ENCODE measurements at places on chromosomes 2 and 18. TPM values are rescaled to one million over a fixed set of nuclear protein-coding genes. Genes with fewer than 3 reads are reported as not detected.

The PMS1 gene
- total RNA-seq: 7.9 TPM

The LIMS4 gene
- total RNA-seq: 0.88 TPM

The NEB gene
- 0.34 TPM for total RNA-seq

The ABHD3 gene
- 26.4 TPM for total RNA-seq

The ABCB11 gene
- total RNA-seq: not detected

The LHCGR gene
- total RNA-seq: not detected

The ZNF521 gene
- not detected for total RNA-seq

The PMAIP1 gene
- 14.9 TPM for total RNA-seq

The FHL2 gene
- 81.4 TPM for total RNA-seq

The SPATA3 gene
- total RNA-seq: not detected

The BARD1 gene
- 4.6 TPM for total RNA-seq

The ICOS gene
- total RNA-seq: not detected

The IL36B gene
- 0.13 TPM for total RNA-seq

The COL3A1 gene
- total RNA-seq: 0.27 TPM

The C18orf32 gene
- total RNA-seq: 18.4 TPM

The NBAS gene
- 16.5 TPM for total RNA-seq

The EMILIN1 gene
- total RNA-seq: 0.36 TPM
